Activated naive CD4-positive, alpha-beta T cell treated with anti-CD3 and anti-CD28 coated beads, Interleukin-2, amount 50 U/mL, for 72 hours (primary cell): ENCODE measurements at places on chromosomes 1 and 21.

GRCh38 chr1:230435108-230435507 is 9.0 kb upstream of the PGBD5 start:
- DNase-seq = no peak

DNA sequence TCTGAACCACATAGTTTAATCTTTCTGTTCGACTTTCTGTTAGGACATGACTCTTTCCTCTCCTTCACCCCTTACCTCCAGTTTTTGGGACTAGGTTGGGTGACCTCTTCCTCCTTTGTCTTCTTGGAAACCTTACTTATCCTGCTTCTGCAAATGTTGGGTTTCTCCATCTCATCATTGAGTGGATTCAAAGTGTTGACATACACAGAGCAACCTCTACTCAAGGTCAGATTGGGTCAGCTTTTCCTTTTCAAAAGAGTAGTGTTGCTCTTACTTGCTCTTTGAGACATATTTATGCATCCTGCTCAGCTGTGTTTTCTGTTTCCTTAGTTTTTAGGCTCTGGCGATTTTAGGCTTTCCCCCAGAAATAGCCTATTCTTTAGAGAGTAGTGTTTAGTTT is 3.7 kb downstream of the CAMTA1 start:
- DNase-seq = no peak

DNA sequence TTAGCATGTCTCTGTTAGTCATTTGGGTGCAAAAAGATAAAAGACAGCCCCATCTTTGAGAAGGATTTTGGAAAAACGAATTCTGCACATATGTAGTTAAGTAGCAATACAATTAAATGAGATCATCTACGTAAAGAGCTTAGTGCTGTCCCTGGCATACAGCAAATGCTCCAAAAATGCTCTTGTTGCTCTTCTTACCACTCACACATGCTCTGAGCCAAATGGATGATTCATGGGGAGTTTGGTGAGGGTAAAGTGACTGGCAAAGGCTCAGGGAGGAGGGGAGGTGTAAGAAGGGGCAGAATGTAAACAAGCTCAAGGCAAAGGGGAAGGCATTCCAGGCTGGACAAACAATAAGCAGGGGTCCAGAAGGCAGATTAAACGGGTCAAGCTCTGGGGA is 191.9 kb downstream of the AK5 start:
- DNase-seq = no peak

DNA sequence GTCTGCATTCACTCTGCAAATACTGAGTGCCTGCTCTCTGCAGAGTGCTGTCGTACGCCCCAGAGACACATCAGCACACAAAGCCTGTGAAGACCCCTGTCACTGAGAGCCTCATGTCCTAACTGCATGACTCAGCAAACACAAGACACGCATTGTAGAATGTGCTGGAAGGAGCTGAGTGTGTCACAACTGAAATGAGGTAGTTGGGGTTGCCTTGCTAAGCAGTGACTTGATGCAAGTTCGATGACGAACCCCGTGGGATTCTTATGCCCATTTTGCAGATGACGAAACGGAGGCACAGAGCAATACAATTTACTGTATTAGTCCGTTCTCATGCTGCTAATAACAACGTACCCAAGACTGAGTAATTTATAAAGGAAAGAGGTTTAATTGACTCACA is 65.1 kb downstream of the RIPK4 start:
- DNase-seq = no peak

- no peak for DNase-seq
Observed at GRCh38 chr1:231934797-231935196, 308.2 kb downstream of the DISC1 start.

GRCh38 chr1:93395195-93395594 is 49.5 kb downstream of the DR1 start:
- DNase-seq = no peak

DNA sequence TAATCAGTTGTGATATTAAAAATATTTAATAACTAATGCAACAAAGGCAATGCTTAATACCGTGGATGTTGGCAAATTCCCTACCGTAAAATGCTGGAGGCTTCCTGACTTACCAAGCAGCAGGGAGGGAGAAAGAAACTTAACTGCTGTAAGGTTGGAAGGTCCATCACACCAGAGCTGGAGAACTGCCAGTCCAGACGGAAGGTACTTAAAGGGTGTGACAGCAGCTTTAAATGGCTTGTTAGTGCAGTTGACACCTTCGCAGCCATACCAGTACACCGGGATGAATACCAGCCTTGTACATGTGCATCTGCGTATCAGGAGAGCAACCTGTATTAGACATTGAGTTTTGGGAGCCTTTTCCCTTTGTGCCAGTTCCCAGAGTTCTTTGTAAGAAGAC is 269.5 kb upstream of the NCAM2 start:
- DNase-seq = no peak

DNA sequence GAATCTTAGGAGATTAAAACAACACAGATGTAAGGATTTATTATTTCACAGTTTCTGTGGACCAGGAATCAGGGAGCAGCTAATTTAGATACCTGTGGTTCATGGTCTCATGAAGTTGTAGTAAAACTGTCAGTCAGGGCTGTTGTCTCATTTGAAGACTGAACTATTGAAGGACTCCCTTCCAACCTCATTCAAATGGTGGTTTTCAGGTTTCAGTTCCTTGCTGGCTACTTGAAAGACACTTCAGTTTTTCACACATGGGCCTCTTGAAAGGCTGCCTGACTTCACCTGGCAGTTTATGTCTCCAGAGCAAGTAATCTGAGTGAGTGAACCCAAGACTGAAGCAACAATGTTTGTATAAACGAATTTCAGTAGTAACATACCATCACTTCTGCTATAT is 915.9 kb downstream of the PLA2G4A start:
- no peak for DNase-seq

- no peak for DNase-seq
Observed at GRCh38 chr1:22484706-22485345, 33.2 kb downstream of the ZBTB40 start.

DNA sequence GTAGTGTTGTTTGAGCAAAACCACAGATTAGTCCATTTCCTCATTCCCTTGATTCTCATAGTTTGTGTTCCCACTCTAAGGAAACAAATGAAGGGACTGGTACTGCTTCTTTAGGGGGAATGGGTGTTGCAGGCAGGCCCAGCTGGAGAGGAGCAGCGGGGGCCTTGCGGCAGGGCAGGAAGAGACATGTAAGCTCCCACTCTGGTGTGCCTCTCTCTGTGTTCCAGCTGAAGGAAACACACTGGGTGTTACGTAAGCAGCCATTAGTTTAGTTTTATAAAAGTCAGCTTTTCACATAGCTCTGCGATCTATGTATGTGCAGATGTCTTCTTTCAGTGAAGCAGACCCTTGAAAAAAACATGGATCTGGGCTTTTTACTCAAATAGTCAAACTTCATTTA is 99.5 kb downstream of the CACHD1 start:
- DNase-seq = no peak

- no peak for DNase-seq
Observed at GRCh38 chr1:100622037-100622436, 84.1 kb downstream of the GPR88 start.

DNA sequence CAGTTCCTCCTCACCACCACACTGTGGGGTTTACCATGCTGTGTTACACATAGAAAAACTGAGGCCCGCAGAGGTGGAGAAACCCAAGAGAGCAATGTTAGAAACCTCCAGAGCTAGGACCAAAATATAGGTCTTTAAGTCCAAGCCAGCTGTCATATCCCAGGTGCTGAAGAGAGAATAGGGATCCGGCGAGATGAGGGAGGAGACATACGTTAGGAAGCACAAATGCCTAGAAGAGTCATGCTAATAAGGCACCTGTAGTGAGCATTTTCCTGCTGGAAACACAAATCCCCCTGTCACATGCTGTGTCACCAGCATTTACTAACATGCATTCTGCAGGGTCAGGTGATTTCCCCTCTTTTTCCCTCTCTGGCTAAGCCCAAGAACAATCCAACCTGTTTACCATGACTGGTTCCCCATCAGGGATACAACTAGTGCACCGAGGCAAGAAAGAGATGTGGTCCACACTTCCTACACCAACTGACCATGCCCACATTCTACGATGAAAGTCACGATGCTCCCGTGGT is 168.6 kb upstream of the CAMK1G start:
- DNase-seq = no peak

DNA sequence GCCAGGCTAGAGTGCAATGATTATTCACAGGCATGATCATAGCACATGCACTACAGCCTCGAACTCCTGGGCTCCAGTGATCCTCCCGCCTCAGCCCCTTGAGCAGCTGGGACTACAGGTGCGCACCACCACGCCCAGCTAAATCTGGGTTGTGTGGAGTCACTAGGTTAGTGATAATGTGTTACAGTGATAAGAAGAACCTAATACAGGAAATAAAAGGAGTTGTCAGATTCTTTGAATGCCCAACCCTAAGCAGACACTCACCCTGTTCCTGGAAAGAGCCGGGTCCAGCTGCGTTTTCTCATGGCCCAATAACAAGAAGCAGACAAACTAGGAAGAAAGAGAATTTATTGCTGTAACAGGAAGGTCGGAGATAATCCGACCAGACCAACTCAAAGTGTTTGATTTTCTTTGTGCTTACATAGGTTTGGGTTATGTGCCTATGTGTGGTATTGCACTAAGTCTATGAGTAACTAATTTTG is 8.8 kb downstream of the IFNGR2 start:
- no peak for DNase-seq

- no peak for DNase-seq
Observed at GRCh38 chr1:106964495-106964894, 92.0 kb upstream of the PRMT6 start.

- no peak for DNase-seq
Observed at GRCh38 chr21:45827302-45827692, 154.3 kb upstream of the COL6A1 start.

GRCh38 chr1:153651771-153652170 is 6.7 kb upstream of the SNAPIN start:
- DNase-seq = peak; percentile 26

DNA sequence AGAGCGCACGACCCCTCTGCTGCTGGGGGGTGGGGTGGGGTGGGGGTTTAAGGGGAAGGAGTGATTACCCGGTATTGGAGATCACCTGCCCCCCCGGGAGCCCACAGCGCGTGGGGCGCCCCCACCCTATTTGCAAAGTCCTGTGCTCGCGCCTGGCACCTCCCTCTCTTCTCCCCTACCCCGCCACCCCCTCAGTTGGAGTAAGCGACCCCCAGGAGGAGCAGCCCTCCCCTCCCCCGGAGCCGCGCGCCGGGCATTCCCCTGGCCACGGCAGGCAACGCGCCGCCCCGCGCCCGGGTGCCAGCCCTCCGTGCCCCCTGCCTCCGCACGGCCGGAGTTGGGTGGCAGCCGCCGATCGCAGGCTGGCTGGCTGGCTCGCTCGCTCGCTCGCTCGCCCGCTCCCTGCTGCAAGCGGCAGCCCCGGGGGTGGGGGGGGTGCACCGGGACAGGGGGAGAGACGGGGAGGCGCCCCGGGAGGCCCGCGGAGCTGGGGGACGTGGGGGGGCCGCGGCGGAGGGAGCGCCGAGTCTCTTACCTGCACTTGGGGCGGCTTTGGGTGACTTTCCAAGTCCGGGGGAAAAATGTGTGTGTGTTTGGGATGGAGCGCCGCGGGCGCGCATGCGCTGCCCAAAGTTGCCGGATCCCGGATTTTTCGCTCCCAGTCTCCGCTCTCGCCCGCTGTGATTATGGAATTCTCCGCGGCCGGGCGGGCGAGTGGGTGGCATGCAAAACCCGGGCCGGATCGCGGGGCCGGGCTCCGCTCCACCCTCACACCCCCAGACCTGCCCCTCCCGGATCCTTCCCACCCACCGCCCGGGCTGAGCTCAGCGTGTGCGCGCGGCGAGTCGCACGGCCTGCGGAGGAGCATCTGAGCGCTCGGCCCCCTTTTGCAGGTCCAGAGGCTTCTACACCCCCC is at the start of gene CASZ1:
Gene CASZ1 (minus strand): TSS at position 618 of the 916 bp plus-strand sequence. CDS start 102,757 bp downstream, outside the sequence.
- DNase-seq = no peak

DNA sequence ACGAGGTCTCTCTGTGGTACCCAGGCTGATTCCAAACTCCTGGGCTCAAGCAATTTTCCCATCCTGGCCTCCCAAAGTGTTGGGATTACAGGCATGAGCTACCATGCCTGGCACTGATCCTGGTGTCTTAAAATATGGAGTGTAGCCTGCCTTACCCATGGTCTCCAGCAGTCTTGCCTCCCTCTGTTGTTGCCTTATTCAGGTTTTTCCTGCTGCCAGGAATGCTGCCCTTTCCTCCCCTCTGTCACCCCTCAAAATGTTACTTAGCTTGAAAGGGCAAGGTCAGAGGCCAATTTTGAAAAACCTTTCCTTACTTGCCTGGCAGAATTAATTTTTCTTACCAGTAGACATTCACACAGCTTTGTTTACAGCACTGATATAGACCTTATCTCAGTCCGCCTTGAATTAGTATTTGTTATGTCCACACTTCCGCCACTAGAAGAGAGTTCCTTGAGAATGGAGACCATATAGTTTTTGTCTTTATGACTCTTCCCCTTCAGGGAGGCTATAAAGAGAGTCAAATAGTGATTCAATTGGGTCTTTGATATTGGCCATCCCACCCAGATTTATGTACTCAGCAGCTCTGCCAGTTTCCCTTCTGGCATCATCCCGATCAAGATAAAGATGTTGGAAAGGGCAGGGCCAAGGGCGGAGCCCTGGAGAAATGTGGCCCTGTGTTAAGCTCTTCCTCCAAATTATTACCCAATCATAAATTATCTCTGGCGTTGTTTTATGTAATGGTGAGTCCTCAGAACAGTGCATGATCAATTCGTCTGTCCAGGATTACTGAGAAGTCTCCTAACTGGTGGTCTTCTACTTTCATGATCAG is 38.8 kb downstream of the C1orf21 start:
- no peak for DNase-seq

- DNase-seq = no peak
Observed at GRCh38 chr21:29953072-29953471, 13.3 kb upstream of the GRIK1 start.

DNA sequence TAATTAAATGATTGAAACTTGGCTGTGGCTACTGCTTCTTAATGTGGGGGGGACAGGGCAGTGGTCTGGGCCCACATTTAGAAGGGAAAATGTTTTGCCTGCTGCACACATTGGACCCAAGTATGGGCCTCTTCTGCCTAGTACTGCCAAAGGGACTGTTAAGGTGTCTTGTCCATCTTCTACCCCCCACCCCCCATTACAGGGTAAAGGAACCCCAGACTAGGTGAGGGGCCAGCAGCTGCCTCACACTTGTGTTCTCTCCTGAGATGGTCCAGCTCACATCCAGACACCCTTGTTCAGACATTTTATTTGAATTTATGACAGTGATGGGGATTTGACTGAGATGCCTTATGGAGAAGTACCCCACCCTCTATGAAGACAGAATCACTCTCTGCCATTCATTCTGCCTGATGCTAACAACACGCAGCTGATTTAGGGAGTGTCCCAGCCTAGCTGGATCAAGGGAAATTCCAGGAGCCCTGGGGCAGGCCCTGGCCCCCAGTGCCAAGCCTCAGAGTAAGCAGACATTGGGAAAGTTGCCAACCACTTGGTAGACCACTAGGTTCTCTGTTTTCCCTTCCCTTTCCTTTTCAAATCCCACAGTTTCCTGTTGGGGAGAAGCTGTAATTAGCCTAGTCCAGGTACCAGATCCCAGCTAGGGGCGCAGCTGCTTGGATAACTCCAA is 42.1 kb downstream of the YARS1 start:
- DNase-seq = no peak

GRCh38 chr1:11475748-11476147 is 3.2 kb upstream of the DISP3 start:
- no peak for DNase-seq

GRCh38 chr21:41952568-41953248 is 1.1 kb downstream of the C2CD2 start:
- DNase-seq = no peak

GRCh38 chr1:184610876-184611595 is 143.6 kb downstream of the EDEM3 start:
- no peak for DNase-seq

- no peak for DNase-seq
Observed at GRCh38 chr1:245316784-245317183, 162.0 kb downstream of the KIF26B start.

GRCh38 chr1:231116738-231117137 is 45.1 kb upstream of the TRIM67 start:
- DNase-seq = no peak
